Activated CD4-positive, alpha-beta T cell treated with anti-CD3 and anti-CD28 coated beads for 1 hour (primary cell): ENCODE measurements at places on chromosomes 7 and 10.

- DNase-seq: no peak
Measured at GRCh38 chr7:140541513-140542227, 62.4 kb upstream of the MKRN1 start.

DNA sequence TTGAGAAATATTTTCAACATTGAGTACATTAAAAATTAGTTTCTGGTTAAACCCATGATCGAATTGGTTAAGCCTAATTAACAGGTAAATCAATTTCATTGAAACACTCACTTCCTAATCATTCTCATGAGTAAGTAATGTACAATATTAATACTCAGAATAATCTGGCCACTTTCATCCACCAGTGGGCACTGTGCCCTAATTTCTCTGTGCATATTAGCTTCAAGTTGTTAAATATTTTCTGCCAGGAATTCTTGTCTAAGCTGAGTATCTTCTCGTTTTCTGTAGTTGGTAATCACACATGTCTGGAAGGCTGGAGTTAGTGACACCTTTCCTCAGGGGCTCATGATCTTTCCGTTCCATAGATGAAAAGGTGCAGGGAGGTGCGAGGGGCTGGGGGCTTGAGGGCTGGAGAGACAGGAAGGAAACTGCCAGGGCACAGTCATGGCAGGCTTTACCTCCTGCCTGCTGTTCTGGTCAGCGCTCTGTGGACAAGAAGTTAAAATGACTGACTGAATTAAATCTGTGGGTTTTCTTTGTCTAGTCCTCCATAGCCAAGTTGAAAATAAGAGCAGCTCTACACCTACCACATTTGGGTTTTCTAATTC is 71.9 kb downstream of the WIPF3 start:
- DNase-seq: no peak

DNA sequence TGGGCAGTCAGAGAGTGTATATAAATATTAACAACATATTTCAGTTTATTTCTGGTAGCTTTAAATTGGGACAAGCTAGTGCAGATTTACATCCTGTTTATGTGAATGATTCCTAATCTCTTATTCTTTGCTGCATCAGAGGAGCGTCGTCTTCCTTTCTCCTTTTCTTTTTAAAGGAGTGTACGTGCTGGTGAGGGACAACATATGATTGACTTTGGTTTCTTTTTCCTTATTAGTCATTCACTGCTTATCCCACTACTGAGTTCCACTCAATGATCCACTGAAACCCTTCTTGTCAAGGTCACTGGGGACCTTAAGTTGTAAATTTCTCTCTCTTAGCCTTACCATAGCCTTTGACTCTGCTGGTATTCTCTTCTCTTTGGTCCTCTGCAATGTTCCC is 116.3 kb downstream of the EXOC4 start:
- DNase-seq: no peak

- DNase-seq: no peak
Measured at GRCh38 chr10:76440426-76440825, 1009.0 kb downstream of the LRMDA start.

GRCh38 chr7:47028284-47028683 is 553.6 kb downstream of the TNS3 start:
- DNase-seq: no peak

GRCh38 chr7:123864012-123864411 is 19.0 kb downstream of the HYAL4 start:
- no peak for DNase-seq

DNA sequence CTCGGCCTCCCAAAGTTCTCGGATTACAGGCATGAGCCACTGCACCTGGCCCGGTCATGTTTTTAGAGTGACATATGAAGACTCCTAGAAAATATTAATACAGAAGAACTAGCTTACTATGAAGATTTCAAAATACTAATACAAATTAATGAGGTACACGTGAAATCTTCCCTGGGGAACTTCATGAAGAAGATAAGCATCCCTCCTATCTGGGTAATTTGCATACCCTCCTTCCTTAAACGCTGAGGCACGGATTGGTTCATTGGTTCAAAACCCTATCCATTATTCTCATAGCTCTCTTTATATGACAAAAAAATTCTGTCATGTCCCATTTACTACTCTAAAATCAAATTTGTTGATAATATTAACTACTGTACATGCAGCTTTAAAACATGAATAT is 224.8 kb upstream of the KLF14 start:
- no peak for DNase-seq

GRCh38 chr10:89516149-89516832 is 19.1 kb downstream of the SLC16A12 start:
- no peak for DNase-seq

GRCh38 chr7:42745357-42746059 is 166.4 kb downstream of the C7orf25 start:
- DNase-seq: no peak

DNA sequence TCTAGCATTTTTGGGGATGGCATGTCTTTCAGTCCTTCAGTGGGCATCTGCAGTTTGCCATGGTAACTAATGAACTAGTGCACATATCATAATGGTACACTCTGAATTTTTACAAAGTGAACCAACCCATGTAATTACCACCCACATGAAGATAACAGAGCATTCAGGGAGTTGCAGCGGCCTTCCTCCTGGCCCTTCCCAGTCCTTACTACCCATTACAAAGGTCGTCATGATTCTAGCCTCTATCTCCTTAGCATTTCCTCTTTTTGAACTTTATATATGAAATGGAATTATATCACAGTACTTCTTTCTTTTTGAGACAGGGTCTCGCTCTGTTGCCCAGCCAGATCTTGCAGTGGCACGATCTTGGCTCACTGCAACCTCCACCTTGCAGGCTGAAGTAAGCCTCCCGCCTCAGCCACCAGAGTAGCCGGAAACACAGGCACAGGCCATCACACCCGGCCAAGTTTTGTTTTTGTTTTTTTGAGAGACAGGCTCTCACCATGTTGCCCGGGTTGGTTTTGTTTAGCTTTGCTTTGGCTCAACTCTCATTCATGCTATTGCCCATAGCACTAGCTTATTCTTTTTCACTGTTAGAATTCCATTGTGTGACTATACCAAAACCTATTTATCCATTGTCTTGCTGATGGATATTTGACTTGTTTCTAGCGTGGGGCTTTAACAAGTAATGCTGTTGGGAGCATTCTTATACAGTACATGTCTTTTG is 79.2 kb downstream of the APBB1IP start:
- DNase-seq: no peak

DNA sequence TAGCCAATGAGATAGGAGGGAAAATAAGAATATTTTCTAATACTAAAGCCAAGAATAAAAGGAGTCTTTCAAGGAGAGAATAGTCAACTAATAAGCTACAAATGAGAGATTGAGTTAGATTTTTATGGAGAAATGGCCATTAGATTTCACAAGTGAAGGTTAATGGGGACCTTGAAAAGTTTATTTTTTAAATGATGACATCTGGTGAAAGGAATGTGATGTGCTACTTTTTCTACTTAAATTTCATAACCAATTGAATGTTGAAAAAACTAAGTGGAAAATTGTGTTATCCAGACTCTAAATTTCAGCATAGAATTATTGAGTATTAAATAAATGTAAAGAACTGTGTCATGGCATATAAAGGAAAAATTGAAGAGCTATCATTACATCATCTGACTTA is 125.7 kb downstream of the TSPAN12 start:
- DNase-seq: no peak

- no peak for DNase-seq
Measured at GRCh38 chr7:68488341-68489060, 1109.8 kb upstream of the AUTS2 start.

DNA sequence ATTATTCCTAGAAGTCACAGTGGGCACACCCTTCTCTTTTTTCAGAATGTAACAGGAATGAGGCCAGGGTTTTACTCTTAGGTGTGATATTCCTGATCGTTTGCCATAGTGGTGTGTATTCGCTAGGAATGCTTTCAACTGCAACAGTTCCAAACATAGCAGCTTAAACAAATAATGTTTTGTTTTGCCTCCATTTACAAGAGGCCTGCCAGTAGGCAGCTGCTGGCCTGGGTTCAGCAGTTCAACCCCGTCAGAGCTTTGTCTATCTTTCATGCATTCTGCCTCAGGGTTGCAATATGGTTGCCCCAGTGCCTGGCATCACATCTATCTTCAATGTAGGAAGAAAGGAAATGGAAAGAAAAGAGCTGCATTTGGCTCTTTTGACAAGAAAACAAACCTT is 21.7 kb upstream of the RET start:
- DNase-seq: no peak

DNA sequence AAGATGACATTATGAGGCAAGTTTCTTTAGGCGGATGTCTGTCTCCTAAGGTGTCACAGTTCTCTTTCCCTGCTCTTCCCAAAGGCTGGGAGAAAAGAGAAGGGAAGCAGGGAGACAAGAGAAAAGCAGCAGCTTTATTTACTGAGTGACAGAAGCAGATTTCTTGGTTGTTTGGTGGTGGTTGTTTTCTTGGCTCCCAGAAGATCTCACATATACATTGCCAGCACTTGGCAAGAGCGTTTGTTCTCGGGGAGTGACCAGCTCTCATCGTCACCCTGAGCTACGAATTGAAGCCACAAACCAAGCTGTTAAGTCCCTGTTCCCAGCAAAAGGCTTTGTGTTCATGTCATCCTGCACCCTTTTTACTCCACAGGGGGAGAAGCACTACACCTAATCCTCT is 11.4 kb downstream of the CDHR3 start:
- no peak for DNase-seq

DNA sequence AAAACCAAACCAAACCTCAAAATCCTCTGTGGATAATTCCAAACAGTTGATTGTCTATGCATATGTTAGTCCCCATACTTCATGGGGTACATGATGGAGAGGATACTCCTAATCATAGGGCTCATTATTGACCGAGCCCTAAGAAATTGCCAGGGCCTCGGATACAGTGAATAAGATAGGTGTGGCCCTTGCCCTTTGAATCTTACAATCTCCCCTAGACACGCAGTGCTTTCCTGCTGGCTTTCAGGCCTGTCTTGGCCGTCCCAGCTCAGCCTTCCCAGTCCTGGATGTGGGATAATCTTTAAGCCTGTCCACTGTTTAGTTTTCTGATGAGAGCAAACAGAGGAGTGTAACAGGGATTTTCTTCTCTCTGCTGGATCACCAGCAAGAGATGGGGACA is 161.8 kb downstream of the TMEM178B start:
- no peak for DNase-seq

GRCh38 chr7:30886608-30887011 is 25.0 kb upstream of the AQP1 start:
- DNase-seq: no peak

- DNase-seq: no peak
Measured at GRCh38 chr10:14356921-14357320, 26.2 kb upstream of the FRMD4A start.
